Karpas-422 (cell line): ENCODE measurements at places on chromosomes 2 and 18. TPM values are rescaled to one million over a fixed set of nuclear protein-coding genes. Genes with fewer than 3 reads are reported as not detected.
A peak's percentile ranks its signal among the peaks of the same experiment; 100 is the strongest.

Gene TRIM54
- total RNA-seq: not detected in 2 replicates

- no peak overlapping the region for H3K27ac ChIP-seq
- no peak for DNase-seq
- H3K36me3 ChIP-seq: no peaks in the 10 kb centered on the region
- H3K4me1 ChIP-seq: no peaks in the 10 kb centered on the region
Measured at GRCh38 chr2:154267983-154268382, 396.3 kb downstream of the GALNT13 start.

DNA sequence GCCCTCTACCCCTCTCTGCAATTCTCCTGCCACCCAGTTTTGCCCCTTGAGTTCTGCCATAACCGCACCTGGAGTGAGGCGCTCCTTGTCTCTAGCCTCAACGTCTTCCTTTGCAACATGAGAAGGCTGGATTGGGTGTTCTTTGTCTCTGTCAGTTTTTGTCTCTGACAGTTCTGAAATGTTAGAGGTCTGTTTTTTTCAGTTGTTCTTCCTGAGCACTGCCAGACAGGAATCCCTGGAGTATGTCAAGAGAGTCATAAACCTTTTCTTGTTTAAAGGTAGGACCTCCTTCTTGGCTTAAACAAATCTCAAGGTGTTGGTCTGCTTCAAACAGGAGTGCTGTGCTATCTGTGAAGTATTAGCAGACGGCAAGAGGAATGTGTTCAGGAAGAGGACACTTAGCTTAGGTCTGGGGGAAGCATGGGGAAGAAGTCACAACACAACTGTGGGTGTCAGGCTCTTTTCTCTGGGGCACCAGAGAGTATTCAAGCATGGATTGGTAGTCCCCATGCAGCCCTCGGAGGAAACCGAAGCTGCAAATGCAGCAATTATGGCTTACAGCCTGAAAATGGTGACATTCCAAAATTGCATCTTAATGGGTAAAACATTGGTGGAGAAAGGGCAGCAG is 32.3 kb downstream of the AFF3 start:
- no peaks in the 10 kb centered on the region for H3K27me3 ChIP-seq
- no peak for DNase-seq
- peaks cover 24% of the 10 kb centered on the region for H3K36me3 ChIP-seq
- H3K4me3 ChIP-seq: 0 out of 2 replicates have a peak overlapping the region, but pooled peaks have one; percentile 13
- peak overlapping the region; percentile 62 for H3K27ac ChIP-seq

DNA sequence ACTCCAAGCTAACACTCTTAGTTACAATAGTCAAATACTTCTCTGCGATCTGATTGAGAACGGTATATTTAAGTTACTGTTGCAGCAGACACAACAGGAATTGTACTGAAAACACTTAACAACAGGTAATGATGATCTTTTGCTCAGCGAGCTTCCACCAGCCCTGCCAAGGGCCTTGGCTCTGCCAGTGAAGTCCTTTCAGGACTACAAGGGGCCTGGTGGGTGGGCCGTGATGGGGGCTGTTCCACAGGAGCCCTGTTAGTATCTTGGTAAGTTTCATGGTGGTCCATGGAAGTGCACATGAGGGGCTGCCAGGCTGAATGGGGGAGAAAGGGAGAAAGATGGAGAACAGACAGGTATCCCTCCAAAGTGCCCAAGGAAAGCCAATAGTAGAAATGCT is 178.6 kb upstream of the DOK6 start:
- no peaks in the 10 kb centered on the region for H3K4me1 ChIP-seq
- no peak for DNase-seq
- no peaks in the 10 kb centered on the region for H3K36me3 ChIP-seq

- H3K4me3 ChIP-seq: no peak overlapping the region
- H3K36me3 ChIP-seq: no peaks in the 10 kb centered on the region
- no peak overlapping the region for H3K27ac ChIP-seq
- H3K27me3 ChIP-seq: no peaks in the 10 kb centered on the region
Measured at GRCh38 chr2:12300927-12301326, 415.8 kb upstream of the TRIB2 start.

DNA sequence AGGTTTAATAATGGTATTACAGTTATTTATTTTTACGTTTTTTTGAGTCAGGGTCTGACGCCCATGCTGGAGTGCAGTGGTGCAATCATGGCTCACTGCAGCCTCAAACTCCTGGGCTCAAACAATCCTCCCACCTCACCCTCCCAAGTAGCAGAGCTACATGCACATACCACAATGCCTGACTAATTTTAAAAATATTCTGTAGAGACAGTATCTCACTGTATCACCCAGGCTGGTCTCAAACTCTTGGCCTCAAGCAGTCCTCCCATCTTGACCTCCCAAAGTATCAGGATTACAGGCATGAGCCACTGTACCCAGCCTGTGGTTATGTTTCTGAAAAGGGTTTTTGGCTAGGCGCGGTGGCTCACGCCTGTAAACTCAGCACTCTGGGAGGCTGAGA is 120.8 kb downstream of the ESCO1 start:
- DNase-seq: no peak
- no peaks in the 10 kb centered on the region for H3K27me3 ChIP-seq
- H3K36me3 ChIP-seq: no peaks in the 10 kb centered on the region
